Thoracic aorta (tissue), 2 donors: ENCODE measurements at places on chromosomes 5 and 9.

DNA sequence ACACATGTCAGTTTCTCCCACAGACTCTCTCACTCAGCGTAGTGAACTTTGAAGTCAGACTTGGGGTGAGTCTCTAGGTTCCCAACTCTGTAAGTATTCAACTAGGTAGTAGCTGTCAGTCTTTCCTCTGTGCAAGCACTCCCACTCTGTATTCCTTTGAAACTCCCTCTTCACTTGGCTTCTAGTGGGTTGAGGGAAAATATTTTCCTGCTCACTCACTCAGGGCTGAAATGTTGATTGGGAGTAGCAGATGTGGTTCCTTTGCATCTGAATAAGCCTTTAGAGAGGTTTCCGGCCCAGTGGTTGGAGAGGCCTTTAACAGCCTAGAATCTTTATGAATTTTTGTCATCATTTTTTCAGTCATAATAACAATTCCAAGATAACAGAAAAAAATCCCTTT lies 18.1 kb upstream of the ARRDC3 start:
- no peak for DNase-seq

DNA sequence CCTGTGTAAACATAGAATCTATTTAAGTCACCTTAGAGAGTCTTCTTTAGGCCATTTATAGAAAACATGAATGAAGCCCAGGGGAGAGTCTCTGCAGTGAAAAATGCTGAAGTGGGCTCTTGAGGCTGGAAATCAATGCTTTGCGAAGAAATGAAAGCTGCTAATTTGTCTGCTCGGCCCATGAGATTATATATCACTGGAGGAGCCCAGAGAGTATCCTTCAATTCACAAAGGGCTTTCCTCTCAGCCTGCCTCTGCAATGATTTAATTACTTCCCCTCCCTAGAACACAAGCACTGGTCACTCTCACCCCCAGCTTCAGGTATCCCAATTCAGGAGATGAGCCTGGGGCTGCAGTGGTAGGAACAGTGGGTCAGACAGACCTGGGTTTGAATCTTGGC lies 8.2 kb upstream of the DRD1 start:
- no peak for DNase-seq

DNA sequence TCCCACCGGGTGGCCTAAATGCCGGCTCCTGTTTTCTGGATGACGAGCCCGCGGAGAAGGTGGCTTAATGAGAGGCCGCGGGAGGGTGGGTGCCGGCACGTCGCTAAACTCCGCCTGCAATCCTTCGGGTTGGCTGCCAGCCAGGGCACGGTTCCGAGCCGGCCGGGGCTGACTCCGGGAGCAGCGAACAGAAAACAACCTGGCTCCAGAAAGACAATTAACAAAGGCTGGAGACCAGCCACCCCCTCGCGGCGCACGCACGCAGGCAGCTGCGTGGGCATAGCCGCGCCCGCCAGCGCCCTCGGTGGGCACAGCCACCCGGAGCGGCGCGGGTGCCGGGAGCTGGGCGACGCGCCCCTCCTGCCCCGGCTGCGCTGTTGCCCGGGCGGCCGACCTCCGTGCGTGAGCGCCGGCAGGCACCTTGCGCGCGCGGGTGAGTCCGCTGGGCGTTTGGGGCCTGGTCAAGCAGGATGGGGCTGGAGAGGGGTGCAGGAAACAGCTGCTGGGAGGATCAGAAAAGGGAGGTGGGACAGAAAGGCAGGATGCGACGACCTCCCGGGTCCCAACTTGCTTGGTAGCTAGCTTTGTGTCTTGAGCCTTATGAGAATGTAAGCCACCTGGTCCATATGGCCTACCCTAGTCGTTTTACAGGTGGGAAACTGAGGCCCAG lies at the start of gene ARHGEF37:
Gene ARHGEF37 (plus strand): TSS at position 307 of the 670 bp plus-strand sequence. CDS start 16,272 bp downstream, outside the sequence.
- DNase-seq = peak; percentile 34

DNA sequence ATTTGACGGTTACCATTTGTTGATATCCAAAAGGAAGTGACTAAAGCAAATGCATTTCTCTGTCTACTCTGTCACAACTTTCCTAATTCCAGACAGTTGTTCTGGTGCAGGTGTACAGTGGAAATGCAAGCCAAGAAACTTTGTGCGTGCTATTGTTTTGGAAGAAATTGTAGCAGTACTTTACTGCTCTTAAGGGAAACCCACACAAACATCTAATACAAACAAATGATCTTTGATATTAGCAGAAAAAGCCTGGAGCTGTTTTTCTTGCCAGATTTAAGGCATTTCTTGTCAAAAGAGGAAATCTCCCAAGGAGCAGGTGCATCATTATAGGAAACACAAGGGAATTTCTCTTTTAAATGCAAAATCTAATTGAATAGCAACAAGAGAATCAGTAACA lies 2.0 kb downstream of the SNCAIP start:
- DNase-seq = no peak

GRCh38 chr9:130530938-130531337 lies 48.4 kb upstream of the FUBP3 start:
- DNase-seq = no peak

DNA sequence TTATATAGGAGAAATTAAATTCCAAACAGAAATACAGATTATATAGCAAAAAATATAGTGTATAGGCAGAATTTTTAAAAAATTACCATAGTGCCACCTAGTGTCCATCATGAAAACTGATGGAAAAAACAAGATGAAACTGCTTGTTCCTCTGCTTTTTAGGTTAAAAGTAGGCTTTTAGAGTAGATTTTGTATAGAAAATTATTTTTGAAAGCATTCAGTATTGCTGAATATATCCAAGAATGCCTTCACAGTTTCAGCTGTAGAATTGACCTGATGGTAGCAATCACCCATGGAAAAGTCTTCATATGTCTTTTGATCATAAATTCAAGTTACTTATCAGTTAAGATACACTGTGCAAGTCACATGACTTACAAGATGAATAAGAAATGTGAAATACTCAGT lies 19.7 kb downstream of the RIOK2 start:
- no peak for DNase-seq
